ENCODE measurements at places on chromosomes 11 and 22.

- DNase-seq: no peak
These were observed 49.3 kb upstream of the MPPED2 start for GRCh38 chr11:30635401-30635989.

- DNase-seq: no peak
These were observed 1.3 kb upstream of the INSC start for GRCh38 chr11:15113381-15113780.

- DNase-seq: no peak
These were observed 108.5 kb upstream of the SORL1-AS1 start for GRCh38 chr11:121561240-121561639.

- DNase-seq: no peak
These were observed 306.8 kb downstream of the CNTN5 start for GRCh38 chr11:99327527-99327926.

GRCh38 chr11:9047964-9048523 is 43.4 kb downstream of the SCUBE2 start:
- DNase-seq: no peak

GRCh38 chr11:64352995-64353714 is 5.8 kb upstream of the RPS6KA4 start:
- DNase-seq: no peak

- DNase-seq: no peak
These were observed 38.0 kb downstream of the IGF2 start for GRCh38 chr11:2101171-2101675.

DNA sequence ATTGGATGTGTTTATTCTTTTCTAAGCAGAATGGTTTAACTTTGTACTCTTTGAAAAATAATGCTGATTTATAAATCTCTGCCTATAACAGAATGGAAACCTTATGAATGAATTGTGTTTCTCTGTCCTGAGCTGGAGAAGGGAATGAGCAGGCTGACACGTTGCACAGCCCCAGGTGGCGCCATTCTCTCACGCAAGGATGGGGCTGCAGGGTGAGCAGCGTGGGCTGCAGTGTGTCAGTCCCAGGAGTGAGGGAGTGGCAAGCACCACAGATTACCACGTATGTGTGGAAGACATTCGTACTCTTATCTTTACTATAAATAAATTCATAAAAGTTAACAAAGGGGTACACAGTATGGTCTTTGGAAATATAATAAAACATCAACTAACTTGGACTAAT is 33.4 kb downstream of the FDX1 start:
- peak; percentile 1 for DNase-seq

DNA sequence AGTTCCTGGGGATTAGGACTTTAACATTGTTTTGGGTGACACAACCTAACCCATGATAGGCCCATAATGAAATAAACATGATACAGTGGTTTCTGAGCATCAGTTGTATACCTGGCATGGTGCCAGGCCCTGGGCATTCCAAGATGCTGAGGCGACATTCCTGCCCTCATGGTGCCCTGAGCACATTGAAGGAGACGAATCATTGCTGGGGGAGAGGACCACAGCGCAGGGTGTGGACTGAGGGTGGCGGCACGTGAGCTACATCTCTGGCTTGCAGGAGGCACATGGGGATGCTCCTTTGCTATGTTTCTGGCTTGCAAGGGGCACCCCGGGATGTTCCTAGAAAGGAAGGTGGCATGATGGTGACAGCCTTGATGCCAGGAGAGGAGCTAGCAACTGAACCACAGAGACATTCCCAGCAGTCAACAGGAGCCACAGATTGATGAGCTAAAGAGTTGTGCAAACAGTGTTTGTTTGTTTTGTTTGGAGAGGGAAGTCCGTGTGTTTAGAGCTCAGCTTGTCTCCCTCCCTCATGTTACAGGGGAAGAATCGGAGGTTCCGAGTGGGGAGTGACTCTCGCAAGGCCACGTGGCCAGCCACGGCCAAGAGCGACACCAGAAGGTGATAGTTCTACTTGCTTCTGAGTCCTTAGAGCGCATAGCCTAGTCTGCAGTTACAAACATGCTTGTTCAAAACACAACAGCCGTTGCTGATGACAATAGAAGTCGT is 106.4 kb downstream of the MIAT start:
- DNase-seq: no peak

- DNase-seq: no peak
These were observed 3.6 kb upstream of the LMO1 start for GRCh38 chr11:8267280-8267679.

DNA sequence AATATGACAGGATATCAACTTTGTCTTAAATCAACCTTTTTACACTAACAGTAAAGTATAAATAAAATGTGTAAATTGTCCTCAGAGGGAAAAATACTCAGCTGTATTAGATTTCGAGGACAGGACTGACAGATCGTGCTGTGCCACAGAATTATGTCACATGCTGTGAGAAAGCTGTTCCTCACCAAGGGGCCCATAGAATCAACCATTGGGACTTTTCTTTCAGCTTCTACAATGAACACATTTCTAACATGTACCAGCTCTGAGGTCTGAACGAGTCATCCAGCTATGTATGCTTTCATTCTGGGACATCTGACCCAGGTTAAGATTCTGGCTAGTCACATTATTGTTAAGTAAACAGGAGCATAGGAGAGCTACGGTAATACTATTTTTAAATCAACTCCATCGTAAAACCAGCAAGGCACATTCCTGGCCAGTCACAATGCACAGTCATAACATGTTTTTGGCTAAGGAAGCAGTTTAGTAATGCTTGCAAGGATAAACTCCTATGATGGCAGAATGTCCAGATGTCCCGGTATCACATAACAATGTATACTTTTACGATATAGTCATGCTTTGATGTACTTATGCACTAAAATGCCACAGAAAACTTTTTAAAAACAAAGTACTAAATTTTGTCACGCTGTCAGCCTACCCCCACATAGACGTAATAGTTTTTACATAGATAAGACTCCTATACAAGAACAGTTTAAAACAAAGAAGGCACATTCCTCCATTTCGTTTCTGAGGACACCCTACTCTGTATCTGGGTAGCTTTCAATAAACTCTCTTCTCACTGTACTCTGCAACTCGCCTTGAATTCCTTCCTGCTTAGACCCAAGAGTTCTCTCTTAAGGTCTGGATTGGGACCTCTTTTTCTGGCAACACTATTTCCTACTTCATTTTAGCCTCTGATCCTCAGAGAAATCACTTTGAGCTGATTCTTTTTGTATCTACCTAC is 27.4 kb downstream of the ZNF214 start:
- DNase-seq: no peak

DNA sequence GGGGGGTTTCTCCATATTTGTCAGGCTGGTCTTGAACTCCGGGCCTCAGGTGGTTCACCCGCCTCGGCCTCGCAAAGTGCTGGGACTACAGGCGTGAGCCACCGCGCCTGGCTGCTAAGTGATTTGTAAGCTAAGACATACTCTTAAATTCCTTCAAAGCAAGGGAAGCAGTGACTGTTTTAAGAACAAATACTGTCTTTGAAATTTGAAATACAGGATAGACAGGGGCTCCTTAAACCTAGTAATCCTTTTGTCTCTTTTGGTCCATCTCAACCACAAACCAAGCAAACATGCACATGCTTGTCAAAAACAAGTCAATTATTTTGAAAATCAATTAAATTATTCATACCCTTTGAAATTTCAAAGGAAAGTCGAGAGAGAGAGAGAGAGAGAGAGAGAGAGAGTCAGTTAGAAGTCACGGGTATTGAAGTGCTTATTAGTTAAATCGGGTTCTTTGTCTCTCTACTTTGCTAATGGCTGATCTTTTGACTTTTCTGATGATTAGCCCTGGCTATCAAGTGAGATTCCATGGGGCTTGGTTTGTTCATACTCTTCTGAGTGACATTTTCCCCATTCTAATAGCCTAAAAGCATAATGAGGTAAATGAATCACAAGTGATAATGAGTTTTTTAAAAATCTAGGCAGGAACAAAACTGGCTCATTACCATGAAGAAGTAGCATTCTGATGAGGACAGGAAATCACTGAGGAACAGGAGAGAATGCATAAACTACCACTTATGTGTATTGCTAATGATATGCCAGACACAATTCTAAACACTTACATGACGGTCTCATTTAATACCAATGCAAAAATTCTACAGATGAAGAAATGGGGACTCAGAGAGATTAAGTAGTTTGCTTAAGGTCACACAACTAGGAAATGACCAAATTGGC is 48.0 kb downstream of the MCHR1 start:
- DNase-seq: peak; percentile 25

DNA sequence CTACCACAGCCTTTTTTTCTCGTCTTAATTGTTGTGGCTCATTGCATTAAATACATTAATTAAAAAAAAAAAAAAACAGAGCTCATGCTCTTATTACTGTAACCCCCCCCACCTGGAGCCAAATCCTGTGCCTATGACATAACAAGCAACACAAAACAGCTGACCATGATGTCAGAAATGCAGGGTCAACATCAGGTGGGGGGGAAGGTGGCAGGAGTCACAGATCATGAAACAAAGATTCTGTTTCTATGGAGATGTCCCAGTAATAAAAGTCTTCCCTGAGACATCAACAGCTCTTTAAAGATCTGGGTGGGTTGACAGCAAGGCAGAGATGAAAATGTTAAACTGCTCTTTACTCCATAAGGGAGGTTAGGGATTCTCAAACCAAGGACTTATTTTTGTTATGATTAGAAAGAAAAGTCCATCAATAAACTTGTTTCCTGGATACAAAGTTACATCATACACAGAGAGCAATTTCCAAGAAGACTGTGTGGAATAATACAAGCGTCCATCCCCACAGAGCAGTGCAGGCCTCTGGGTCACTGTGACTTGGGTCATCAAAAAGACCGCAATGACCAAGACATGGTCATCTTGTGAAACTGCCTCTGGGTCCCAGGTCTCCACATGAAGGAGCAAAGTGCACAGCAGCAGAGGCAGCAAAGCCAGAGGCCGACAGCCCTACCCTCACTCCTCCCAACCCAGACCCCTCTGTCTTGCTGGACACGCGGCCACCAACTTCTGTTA is 42.7 kb upstream of the CYP2D6 start:
- DNase-seq: no peak

GRCh38 chr22:39739338-39740027 is 154.1 kb downstream of the ENTHD1 start:
- DNase-seq: no peak

- DNase-seq: no peak
These were observed 5.4 kb downstream of the HYOU1 start for GRCh38 chr11:119051440-119052162.

DNA sequence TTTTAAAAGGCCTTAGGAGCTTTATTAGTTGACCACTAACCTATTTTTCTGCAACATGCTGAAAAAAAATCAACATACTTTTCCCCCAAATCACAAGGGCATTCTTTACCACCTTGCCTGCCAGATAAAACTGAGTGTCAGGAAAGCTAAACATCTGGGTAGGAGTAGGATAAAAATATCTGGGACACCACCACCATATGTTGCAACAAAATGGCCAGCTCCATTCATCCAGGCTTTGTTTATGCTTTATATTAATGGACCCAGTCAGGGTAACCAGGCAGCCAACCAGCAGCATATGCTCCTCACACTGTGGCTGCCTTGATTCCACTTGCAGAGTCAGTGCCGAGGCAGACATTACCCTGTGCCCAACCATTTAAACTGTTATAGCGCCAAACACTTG is 1024.5 kb downstream of the LRRC4C start:
- DNase-seq: no peak

GRCh38 chr11:126162306-126163030 is 49.0 kb downstream of the RPUSD4 start:
- DNase-seq: no peak

DNA sequence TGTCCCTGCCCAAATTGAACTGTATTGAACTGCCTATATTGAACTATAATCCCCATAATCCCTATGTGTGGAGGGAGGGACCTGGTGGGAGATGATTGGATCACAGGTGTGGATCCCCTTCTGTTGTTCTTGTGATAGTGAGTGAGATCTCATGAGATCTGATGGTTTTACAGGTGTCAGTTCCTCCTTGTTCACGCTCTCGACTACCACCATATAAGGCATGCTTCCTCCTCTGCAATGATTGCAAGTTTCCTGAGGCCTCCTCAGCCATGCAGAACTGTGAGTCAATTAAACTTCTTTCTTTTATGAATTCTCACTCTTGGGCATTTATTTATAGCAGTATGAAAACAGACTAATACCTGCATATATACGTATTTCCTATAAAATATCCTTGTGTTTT is 206.5 kb upstream of the PDGFD start:
- no peak for DNase-seq

GRCh38 chr11:11177156-11177808 is 175.8 kb downstream of the CSNK2A3 start:
- no peak for DNase-seq

- DNase-seq: no peak
These were observed 369.4 kb upstream of the B3GAT1 start for GRCh38 chr11:134781380-134781866.

DNA sequence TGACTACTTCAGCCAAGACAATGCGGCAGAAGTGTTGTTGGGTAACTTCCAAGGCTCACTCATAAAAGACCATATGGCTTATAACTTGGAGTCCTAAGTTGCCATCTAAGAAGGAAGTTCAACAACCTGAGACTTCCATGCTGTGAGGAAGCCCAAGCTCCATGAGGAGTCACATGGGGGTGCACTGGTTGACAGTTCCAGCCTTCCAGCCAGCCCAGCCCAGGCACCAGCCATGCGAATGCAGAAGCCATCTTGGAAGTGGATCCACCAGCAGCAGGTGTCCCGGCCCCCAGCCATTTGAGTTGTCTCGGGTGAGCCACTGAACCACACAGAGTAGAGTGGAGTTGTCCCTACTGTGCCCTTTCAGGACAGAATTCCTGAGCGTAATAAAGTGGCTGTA is 32.8 kb upstream of the WNT7B start:
- no peak for DNase-seq

DNA sequence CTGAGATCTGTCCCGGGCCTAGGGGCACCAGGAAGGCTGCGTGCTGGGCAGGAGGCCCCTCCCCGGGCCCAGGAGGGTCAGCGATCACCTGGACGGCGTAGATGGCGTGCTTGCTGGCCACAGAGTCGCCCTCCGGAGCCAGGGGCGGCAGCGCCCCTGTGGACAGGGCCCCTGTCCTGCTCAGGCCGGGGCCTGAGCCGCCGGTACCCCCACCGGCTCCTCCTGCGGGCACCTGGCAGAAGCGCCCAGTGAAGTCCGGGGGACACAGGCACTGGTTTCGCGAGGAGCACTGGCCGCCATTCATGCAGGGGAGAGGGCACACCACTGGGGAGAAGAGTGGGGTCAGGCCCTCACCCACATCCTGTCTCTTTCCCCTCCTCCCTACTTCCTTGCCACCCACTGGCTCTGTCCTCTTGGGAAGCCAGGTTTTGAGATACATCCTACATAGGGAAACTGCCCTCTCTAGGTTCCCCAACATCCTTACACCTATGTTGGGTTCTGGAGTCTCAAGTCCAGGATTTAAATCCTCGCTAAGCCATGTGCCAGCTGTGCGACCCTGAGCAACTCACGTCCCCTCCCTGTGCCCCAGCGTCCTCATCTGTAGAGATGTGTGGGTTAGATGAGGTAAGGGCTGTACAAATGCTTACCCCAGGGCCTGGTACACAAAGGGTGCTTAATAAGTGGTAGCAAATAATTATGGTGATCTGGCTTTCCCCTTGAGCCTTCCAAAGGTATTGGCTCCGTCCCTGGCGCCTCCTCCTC is 3.9 kb downstream of the LTBP3 start:
- no peak for DNase-seq

DNA sequence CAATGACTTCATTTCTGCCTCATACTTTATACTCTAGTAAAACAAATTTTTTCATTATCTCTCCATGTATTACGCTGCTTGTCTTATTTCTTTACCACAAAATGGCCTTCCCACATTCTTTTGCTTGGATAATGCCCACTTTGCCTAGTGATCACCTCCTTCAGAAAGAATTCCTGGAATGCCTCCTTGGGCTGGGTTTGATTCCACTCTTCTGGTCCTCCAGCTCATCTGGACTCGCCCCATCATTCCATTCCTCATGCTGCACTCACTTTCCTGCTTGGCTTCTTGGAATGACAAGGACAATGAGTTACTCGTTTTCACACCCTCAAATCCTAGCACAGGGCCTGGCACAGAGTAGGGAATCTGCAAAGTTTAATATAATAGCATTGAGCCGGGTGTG is 475.1 kb upstream of the LARGE1 start:
- DNase-seq: no peak

All from naive thymus-derived CD8-positive, alpha-beta T cell (primary cell).